ENCODE measurements at places on chromosomes 6 and 20.

GRCh38 chr20:58331961-58332551 is 22.5 kb downstream of the RAB22A start:
- DNase-seq: no peak

GRCh38 chr20:3101737-3102574 is 17.4 kb upstream of the AVP start:
- DNase-seq: peak; percentile 24

DNA sequence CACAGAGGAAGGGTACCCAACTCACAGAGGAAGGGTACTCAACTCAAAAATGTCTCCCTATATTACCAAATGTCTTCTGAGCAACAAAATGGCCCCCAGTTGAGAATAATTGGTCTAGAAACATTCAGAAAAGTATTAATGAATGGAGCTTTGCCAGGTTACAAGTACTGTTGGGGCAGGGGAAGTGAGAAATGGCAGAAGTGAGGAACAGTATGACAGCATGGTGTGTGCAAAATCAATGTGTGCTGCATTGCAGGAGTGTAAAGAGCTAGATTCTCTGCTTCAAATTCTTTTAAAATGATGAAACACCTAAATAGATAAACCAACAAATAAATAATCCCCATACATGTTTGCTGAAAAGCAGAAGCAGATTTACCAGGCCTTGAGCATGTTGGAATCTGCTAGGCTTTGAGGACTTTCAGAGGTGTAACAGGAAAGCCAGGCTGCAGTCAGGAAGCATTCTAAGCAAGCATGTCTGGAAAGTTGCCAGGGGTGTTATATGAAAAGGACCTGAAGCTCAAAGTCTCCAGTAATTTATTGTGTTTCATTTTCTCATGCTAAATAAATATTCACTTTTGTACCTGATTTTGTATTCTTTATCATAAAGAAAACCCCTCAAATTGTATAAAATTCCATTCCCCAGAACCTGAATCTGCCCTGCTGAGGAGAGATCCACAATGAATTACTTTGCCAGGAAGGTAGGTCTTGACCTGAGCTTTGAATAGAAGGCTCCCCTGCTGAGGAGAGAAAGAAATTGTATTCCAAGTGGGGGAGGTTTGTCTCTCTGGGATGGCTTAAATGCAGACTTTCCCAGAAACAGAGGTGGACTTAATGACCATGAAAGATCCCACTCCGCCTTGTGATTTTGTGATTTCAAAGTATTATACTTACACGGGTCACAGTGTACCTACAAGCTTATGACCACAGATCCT is 265.0 kb upstream of the MARCKS start:
- DNase-seq: no peak

- peak; percentile 9 for DNase-seq
These were observed 20.1 kb upstream of the MTCL3 start for GRCh38 chr6:127539272-127539671.

DNA sequence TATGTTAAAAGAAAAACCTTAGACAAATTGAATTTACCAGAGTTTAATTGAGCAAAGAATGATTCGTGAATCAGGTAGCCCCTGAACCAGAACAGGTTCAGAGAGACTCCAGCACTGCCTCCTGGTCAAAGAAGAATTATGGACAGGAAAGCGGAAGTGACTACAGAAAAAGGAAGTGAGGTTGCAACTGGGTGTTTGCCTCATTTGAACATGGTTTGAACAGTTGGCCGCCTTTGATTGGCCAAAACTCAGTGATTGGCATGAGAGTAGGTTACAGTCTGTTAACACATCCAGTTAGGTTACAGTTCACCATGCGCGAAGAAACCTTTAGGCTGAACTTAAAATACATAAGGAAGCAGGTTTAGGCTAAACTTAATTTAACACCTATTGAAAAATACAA is 248.8 kb downstream of the TFAP2A start:
- no peak for DNase-seq

GRCh38 chr20:35617397-35618262 is 2.0 kb downstream of the SPAG4 start:
- peak; percentile 65 for DNase-seq

GRCh38 chr20:19121463-19121862 is 91.0 kb upstream of the SLC24A3 start:
- no peak for DNase-seq

DNA sequence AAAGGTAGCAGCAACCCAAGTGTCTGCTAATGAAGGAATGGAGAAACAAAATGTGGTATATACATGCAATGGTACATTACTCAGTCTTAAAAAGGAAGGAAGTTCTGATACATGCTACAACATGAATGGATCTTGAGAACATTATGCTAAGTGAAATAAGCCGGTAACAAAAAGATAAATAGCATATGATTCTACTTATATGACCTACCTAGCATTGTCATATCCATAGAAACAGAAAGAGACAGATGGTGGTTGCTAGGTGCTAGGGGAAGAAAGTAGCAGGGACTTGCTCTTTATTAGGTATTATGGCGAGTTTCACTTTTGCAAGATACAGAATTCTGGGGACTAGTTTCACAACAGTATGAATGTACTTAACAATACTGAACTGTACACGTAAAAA is 46.6 kb downstream of the UBR2 start:
- no peak for DNase-seq
